Mesenchymal stem cell (in vitro differentiated cells and primary cell): ENCODE measurements at places on chromosomes 7 and 10.

DNA sequence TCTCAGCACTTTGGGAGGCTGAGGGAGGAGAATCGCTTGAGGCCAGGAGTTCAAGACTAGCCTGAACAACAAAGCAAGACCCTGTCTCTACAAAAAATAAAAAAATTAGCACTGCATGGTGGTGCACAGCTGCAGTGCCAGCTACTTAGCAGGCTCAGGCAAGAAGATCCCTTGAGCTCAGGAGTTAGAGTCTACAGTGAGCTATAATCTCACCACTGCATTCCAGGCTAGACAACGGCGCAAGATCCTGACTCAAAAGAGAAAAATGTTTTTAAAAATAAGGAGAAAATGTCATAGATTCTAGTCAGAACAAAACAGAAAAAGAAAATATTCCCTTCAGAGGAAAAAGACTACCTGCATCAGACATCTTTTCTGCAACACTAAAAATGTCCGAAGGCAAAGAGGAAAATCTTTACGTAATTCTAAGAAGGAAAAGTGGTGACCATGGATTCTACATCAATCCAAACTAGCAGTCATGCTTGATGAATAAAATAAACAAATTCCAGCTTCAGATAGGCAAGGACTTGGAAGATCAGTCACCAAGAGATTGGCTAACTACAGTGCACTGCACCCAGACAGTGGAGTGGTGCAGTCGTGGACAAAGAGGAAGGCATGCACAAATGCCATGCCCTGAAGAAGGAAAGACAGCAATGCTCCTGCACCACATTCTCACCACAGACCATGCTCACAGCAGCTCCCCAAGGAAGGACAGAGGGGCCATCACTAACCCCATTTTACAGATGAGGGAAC is 54.3 kb downstream of the ERCC6 start:
- peak; percentile 3 for DNase-seq

GRCh38 chr10:51340366-51340765 is 266.1 kb downstream of the PRKG1 start:
- no peak for DNase-seq

DNA sequence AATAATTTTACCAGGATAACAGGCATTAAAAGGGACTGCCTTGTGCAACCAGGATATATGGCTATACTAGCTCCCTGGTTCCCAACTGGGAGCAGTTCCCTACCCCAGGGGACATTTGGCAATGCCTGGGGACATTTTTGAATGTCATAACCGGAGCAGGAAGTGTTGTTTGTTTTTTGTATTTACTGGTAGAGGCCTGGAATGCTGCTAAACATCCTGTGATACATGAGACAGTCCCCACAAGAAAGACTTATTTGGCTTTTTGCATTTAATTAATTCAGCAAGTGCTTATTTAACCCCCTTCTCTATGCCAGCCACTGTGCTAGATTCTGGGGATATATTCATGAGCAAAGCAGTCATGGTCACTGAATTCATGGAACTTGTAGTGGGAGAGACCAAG is 181.2 kb downstream of the BBS9 start:
- no peak for DNase-seq

- peak; percentile 60 for DNase-seq
Observed at GRCh38 chr10:125868372-125868975, 12.6 kb downstream of the DHX32 start.

DNA sequence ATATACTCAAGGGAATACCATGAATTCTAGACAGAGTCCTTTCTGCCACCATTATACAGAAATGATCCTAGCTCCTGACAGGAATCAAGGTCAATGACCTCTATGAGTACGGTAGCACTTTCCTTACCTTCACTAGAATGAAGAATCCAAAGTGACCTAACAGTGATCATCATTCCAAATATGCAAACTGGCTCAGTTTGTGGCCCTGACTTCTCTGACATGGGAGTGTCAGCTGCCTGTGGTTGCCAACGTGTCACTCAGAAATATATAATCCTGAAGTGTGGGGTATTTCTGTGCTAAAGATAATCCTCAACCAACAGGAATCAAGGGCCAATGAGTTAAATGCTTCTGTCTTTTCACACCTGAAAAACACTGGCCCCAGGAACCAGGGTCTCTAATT is 45.7 kb downstream of the COPG2 start:
- DNase-seq: no peak

DNA sequence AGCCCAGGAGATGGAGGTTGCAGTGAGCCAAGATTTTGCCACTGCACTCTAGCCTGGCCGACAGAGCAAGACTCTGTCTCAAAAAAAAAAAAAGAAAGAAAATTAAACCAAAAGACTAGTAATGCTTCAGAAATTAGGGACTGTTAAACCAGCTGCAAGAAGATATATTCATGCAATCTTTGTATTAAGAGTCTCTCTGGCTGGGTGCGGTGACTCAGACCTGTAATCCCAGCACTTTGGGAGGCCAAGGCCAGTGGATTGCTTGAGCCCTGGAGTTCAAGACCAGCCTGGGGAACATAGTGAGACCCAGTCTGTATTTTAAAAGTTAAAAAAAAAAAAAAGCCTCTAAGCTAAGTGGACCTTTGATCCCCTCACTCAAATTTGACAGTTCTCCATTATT is 2.5 kb upstream of the HNRNPF start:
- DNase-seq: no peak

DNA sequence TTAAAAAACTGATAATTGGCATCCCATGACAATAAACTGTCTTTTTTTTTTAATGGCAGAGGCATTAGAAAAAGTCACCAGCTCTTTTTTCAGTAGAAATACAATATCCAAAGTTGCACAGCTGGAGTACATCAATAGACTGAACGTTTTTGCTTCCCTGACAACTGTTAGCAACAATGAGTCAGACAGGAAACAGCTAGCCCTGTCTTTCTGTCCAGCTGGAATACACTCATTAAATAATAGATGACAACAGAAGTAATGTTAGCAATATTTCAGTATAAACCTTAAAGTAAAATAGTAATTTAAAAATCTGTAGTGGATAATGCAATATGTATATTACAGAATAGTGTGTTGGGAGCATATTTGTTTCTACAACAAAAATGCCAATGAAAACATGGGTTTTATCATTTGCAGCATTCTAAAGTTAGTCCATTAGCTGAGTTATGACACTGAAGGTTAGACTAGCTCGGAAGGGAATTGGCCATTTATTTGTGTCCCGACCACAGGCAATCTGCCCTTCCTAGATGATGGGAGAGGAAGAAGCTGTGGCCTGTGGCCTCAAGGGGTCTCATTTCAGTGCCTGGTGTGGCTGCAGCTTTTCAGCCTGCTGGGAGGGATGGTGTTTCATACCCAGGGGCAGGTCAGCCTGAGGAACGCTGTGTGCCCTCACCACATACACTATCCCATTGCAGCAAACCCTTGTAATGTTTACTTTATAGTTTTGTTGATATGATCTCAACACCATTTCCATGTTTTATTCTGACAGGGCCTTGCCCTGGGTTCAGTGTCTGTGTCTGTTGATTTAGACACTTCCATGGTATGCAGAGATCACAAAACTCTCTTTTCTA is 173.3 kb downstream of the SLC16A9 start:
- peak; percentile 94 for DNase-seq

GRCh38 chr7:33973231-33974015 is 68.1 kb downstream of the BMPER start:
- peak; percentile 10 for DNase-seq

DNA sequence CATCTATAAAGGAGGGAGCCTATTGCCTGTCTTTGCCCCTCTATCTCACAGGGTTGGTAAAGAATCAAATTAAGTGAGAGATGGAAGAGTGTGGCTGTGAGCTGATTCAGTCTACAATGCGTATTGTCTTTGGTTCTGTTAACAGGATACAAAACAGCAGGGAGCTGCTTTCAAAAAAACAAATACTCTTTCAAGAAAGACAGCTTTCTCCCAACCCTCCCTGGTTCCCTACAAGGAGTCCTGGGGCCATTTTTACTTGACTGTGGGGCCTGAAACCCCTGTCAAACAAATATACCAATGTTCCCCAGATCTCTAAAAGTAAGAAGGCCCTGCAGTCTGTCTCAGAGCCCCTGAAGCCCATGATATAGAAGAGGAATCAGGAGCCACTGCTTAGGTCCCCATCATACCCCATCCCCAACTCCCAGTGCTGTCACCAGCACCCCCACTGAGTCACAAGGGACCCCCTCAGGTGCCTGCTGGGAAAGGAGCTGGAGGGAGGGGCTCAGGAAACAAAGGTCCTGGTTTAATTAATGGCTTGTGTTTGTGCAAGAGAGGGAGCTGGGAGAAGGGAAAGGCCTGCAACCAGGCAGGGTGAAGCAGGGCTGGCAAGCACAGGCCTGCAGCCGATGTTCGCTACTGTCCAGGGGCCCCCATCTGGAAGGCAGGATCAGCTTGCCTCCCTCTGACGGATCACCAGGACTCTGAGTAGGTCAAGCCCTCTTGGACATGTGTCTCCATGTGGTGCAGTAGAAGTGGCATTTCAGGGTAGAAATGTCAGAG is 182.0 kb upstream of the GHITM start:
- no peak for DNase-seq

GRCh38 chr10:33661580-33662336 is 327.3 kb upstream of the NRP1 start:
- DNase-seq: no peak

DNA sequence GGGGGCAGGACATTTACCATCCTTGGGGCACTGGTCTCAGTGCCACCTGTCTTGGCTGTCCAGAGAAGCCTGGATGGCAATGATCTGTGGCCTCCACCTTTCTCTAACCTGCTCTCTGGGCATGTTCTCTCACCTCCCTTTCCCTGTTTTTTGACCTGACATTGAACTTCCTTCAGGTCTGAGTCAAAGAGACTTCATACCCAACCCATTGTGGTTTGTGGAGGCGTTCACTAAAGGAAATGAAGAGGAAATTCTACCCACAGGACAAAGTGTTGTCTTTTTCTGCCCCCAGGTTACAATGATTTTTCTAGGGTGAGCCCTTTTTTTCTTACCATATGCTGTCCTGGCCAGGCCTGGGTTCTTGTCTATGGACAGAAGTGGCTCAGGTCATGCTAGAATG is 76.6 kb downstream of the CYP26A1 start:
- DNase-seq: no peak

DNA sequence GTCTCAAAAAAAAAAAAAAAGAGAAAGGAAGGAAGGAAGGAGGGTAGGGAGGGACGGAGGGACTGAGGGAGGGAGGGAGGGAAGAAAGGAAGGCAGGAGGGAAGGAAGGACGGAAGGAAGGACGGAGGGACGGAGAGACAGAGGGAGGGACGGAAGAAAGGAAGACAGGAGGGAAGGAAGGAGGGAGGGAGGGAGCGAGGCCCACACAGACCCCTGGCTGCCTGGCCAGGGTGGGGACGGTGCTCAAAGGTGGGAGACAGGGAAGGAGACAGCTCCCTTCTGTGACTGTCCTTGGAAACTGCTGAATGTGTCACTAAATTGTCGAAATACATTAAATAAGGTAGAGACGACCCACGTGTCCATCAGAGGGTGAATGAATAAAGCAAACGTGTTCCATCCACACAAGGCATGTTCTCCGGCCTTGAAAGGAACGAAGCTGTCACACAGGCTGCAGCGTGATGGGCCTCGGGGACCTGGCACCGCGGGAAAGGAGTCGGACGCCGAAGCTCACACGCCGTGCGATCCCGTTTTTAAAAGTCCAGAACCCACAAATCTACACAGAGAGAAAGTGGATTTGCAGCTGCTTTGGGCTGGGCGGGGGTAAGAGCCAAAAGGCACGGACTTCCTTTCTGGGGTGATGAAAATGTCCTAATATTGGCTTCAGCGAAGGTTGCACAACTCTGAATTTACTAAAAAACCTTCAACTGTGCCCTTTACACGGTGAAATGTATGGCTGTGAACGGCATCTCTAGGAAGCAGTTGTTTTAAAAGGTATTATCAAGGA is 23.3 kb downstream of the ADAP1 start:
- DNase-seq: no peak

GRCh38 chr7:55043691-55044370 is 25.0 kb downstream of the EGFR start:
- no peak for DNase-seq

DNA sequence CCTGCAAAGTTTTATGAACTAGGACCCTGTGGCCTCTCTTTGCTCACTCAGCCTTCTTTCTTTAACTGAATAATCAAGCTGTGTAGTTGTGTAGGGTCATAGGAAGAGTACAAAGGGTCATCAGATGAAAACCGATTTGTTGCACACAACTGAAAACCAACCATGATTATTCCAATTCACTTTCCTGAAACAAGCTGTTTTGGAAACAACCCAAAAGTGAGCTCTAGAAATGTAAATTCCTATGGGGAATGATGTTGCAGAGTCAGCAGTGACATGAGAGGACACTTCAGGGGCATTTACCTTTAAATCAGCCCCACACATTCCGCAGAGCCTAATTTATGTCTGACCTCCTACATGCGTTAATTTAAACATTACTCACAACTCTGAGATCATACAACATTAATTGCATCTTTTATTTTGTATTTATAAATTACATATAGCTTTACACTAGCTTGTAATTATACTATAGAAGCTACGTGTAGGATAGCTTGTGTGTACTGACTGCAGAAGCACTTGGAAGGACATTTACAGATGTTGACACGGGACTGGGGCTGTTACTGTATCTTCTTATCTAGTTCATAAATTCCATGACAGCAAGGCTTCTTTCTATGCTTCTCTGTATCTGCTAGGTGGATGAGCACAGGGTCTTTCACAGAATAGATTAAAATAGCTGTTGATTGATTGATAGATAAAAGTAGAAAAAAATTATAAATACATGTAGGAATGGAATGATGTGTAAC is 139.9 kb upstream of the AKR1E2 start:
- peak; percentile 17 for DNase-seq

DNA sequence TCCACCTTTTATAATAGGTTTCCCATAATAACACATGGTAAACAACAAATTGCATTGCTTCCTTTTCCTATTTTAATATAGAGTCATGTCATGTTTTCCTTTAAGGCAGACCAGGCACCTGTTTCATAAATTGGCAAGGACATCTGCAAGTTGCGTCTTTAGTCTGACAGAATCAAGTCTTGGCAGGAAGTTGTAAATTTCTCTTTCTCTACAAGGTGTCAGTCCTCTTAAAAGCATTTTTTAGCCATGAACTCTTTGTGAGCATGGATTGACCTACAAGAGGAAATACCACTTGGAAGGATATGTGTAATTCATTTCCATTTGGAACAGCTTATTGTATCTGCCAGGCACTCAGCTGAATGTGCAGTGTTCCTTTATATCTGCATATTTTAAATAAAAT is 176.8 kb downstream of the PRKG1 start:
- peak; percentile 25 for DNase-seq

GRCh38 chr10:77493239-77493806 is 144.3 kb downstream of the KCNMA1 start:
- DNase-seq: no peak

DNA sequence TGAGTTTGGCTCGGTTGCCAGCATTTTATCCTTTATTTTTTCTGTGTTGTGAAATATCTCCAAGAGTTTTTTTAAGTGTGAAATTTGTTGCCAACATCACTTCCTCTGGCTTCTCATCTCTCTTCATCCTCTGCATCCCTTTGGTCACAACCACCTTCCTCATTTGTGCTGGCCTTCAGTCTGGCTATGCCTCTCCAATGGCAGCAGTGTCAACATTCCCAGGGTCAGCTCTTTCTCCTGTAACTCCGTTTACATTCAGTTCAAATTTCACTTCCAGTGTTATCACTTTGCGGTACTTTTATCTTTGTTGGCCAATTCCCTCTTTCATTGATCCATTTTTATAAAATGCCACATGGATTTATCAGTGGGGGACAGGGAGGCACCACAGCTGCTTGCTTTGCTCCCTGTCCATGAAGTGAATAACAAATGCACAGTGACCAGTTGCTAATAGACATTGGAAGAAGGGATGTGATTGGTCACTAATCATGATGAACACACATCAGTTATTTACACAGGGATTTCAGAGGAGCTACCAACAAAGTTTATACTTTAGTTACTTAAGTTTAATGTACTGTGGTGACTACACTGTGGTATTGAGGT is 311.4 kb upstream of the LRGUK start:
- peak; percentile 52 for DNase-seq
